ENCODE measurements at places on chromosomes 1 and 21.
A peak's percentile ranks its signal among the peaks of the same experiment; 100 is the strongest.

DNA sequence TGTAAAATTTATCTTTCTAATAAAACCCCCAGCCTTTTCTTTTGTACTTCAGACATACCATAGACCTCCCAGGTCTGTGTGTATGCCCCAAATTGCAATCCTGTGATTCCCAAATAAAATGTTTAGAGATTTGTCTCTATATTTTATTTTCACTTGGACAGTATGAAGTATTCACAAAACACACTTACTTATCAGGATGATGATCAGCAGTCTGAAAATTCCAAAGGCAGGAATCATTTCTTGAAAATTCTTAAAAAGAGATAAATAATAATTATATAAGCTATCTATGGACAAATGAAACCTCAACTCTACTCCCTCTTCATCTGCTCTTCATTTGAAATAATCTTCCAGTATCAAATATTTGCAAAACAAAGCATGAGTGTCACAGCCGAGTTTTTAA is 11.6 kb upstream of the GJA9 start:
- no peak for DNase-seq

DNA sequence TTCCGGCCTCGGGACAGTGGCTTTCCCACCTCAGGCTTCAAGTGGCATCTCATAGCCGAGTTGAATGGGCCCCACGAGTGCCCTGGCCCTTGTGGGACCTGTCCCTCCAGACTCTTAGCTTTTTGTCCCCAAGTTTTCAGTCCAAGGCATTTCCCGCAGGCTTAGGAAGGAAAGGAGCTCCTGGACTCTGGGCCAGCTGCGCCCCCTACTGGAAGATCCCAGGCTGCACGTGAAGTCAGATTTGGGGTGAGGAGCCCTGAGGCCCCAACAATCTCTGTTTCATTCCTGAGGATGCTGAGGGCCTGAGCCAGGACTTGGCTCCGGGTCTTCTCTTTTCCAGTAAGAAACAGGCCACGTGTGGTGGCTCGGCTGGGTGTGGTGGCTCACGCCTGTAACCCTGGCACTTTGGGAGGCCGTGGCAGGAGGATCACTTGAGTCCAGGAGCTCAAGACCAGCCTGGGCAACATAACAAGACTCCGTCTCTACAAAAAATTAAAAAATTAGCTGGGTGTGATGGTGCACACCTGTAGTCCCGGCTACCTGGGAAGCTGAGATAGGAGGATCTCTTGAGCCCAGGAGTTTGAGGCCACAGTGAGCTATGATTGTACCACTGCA is 67.4 kb downstream of the ARHGEF10L start:
- peak; percentile 60 for DNase-seq

GRCh38 chr1:77407738-77408375 is 126.0 kb downstream of the AK5 start:
- no peak for DNase-seq

- DNase-seq, result peak; percentile 61
Measured at GRCh38 chr1:175192630-175193526, at the start of gene KIAA0040. KIAA0040 (minus strand) TSS chr1:175192776; CDS start chr1:175161013, 31,763 bp downstream.

- DNase-seq, result no peak
Measured at GRCh38 chr1:212610575-212610967, 2.0 kb downstream of the ATF3 start.

DNA sequence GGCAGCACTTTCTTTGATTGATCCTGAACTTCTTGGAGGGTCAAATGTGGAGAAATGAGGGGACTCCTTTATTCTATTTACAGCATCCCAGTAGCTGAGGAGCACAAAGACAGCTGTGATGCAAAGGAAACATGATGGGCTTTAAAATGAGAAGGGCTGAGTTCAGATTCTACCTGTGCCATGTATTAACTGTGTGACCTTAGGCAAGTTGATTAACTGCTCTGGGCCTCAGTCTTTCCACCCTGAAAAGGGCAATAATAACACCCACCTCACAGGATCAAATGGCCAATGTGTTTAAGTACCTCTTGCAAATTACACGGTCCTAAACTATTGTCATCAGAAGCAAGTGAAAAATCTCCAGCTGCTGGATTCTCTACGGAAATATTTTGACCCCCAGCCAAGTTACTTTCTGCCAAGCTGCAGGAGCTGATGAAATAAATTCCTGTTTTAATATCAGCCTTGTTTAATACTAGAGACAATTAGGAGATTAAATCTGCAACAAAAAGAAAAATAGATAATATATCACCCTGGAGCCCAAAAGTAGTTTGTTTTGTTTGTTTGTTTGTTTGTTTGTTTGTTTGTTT is 15.7 kb downstream of the TMEM81 start:
- no peak for DNase-seq

GRCh38 chr21:43937891-43938309 is 72.9 kb downstream of the AGPAT3 start:
- DNase-seq, result no peak

GRCh38 chr1:60891281-60891680 is 191.1 kb upstream of the NFIA start:
- no peak for DNase-seq

GRCh38 chr1:156220226-156220625 is 7.4 kb downstream of the PMF1 start:
- DNase-seq, result no peak

GRCh38 chr1:221742555-221743415 is 896 bp upstream of the DUSP10 start:
- peak; percentile 51 for DNase-seq

- DNase-seq, result no peak
Measured at GRCh38 chr1:188463919-188464318, 1635.2 kb downstream of the PLA2G4A start.

DNA sequence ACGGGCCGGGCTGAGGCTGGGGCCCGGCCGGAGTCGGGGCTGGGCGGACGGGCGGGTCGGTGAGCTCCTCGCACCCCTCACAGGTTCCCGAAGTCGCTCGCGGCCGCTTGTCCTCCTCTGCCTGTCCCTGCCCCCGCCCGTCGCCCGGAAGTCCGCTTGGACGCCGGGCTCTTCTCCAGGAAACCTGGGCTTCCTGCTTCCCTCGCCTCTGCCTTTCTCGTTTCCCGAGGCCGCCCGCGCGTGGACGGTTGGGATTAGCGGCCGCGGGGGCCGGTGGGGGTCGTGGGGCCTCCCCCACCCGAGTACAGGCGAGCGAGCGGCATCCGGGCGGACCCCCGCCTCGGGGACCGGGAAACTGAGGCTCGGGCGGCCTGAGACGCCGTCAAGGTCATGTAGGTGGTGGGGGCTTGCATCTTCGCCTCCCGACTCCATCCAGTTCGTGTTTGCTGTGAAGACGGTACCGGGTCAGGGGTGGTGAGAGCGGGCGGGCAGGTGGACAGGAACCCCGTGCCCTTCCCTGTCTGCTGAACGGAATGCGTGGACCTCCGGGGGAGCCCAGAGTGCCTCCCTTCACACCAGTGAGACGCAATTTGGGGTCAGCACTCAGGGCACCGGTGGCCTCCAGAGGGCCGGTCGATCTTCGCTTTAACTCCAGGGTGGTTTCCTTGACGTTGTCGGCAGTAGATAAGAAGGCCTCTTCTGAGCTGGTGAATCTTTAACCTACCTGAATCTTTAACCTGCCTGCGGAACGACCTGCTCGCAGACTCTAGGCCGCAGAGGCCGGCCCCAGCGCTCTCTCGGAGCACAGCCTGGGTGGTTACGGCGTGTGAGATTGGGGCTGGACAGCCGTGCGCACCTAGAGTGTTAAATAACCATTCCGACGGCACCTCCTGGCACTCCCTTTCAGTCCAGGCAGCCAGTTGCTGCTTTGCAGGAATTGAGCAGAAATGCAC is 686 bp downstream of the ARF1 start:
- DNase-seq, result no peak

DNA sequence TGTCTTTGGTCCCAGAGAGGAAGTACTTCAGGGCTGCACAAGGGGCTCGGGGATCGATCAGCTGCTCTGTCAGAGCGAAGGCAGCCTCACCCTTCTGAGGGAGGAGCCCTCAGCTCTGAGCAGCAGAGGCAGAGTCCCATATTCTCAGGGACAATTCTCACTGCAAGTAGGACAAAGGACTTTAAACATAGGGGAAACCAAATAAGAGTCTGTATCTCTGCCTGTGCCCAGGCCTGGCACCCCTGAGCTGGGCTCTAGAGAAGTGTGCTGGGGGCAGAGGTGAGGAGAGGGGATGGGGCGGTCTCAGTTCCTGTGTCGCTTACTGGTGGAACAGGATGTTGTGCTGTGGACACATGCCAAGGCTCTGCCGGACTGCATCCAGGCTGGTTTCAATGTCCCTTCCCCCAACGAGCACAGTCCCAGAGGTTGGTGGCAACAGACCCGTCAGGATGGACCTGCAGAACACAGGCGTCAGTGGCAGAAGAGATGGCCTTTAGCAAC is 76.6 kb downstream of the ABCA4 start:
- no peak for DNase-seq

GRCh38 chr1:230426246-230427093 is at the start of gene PGBD5:
PGBD5 (minus strand) TSS chr1:230426332; CDS start chr1:230425928, 404 bp downstream.
- DNase-seq, result peak; percentile 78

DNA sequence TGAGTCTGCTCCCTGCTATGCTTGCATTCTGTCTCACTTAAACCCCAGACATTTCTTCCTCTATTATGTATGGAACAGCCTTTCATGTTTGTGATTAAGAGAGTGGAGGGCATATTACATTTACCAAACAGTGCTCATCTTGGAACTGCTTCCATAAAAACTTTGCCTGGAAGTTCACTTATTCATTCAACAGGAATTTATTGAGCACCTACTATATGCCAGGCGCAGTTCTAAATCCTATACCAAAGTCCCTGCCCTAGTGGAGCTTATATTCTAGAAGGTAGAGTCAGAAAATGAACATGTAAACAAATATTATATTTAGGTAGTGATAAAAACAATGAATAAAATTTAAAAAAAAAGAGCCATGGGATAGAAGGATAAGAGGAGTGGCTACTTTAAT is 49.8 kb downstream of the KANK4 start:
- DNase-seq, result no peak

DNA sequence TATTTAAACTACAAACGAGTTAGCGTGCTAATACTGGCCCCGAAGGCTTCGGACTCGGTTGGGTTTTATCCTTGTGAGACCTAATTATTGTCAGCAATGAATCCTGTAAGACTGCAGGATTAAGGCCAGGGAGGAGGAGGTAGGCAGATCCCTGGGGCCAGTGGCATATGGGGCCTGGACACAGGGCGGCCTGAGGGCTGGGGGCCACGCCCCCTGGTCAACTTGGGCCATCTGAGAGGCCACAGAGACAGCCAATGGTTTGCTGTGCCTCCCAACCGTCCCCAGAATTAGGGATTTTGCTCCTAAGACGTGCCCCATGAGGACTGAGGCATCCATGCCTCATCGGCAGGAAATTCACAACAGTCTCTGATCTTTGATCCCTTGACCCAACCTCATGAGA is 31.1 kb upstream of the DISP3 start:
- DNase-seq, result no peak

All from renal pelvis (tissue), 12 donors.